ENCODE measurements at places on chromosomes 6 and 20. TPM values are rescaled to one million over a fixed set of nuclear protein-coding genes. Genes with fewer than 3 reads are reported as not detected.

- peak; percentile 92 for DNase-seq
Observed at GRCh38 chr20:57266291-57267157, at the start of gene BMP7. TSS of gene BMP7 (minus strand) at chr20:57266641. CDS start at chr20:57266122, 519 bp downstream.

DNA sequence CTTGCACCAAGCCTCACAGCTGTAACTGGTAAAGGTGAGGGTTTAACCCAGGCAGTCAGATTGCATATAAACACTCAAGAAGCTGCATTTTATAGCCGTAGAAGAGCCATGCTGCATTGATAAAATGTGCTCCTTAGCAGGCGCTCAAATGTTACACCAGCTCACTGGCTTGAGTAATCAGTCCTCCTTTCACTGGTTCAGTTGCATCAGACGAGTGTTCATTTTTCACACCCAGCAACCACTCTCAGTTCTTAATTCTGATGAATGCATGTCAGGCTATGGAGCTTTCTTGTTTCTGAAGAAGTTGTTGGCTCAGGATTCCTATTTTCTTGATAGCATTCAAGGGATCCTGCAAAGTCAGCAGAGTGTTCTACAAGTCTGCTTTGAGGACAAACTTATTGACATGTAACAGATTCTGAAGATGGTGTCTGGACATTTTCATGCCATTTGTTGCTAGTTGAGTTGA lies 198.3 kb downstream of the PLCB1 start:
- DNase-seq, result no peak

DNA sequence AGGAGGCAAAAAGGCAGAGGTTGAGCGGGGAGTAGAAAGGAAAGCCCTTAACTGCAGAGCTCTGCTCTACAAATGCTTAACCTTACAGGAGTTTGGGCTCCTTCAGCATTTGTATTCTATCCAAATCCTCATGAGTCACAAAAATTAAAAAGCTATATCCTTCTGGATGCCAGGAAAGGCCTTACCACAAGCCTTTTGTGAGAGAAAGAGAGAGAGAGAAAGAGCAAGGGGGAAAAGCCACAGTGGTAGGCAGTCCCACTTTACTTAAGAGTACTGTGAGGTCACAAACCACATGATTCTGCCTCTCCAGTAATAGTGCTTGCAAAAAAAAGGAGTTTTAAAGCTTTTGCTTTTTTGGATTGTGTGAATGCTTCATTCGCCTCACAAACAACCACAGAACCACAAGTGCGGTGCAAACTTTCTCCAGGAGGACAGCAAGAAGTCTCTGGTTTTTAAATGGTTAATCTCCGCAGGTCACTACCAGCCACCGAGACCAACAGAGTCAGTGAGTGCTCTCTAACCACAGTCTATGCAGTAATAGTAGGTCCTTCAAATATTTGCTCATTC lies at the start of gene RUNX2:
TSS of gene RUNX2 (plus strand) at position 375 of the 567 bp plus-strand sequence. CDS start 397 bp downstream, outside the sequence.
- DNase-seq, result no peak

DNA sequence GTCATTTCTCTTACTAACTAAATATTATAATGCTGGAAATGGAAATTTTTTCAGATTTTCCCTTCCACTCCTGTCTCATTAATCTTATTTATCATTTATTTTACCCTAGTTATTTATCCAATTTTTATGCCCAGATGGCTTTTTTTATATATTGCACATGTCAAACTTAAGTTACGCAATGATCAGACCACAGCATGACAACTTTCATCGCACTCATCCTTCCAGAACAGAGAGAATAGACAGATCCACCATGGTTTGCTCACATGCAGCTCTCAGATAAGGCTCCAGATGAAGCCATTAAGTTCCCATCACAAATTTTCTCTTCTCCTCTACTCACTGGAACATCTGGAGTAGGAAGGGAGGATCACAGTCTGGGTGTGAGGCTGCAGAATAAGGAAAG lies 48.7 kb downstream of the MAP7 start:
- DNase-seq, result no peak

- DNase-seq, result no peak
Observed at GRCh38 chr20:39524371-39524911, 562.3 kb downstream of the DHX35 start.

GRCh38 chr6:54335871-54336270 lies 27.6 kb downstream of the TINAG start:
- DNase-seq, result no peak

- no peak for DNase-seq
Observed at GRCh38 chr6:170032197-170032596, 258.7 kb downstream of the DLL1 start.

DNA sequence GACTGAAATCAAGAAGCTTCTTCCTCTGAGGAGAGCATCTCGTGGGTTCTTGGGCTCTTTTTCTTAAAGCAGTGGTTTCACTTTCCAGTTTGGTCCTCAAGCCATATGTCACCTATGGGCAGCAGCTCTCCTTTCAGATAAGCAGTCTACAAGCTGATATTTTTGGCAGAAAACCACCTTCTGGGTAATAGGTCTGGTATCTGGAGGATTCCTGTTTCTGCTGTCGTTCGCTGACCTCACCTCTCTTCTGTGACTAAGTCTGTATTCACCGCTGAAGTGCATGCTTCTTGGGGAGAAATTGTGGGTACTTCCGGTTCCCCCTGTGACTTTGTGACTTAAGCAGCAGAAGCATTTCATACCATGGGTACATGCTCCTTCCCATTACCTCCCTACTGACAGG lies 193.6 kb downstream of the EDN1 start:
- DNase-seq, result no peak

DNA sequence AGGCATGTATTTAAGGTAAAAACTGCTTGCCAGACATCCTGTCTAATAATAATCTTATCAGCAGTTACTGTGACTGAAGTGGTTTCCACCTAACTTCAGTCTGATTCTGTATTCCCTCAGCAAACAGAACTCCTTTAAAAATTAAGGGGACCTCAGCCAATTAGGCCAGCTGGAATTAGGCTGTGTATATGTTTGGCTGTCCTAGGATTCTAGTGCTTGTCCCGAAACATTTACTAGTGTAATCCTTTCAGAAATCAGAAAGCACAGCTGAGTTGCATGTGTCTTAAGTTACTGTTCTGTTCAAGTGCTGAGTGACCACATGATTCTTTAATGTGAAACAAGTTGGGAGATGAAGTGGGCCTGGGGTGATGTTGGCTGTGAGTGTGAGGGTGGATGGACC lies 120.9 kb upstream of the SUPT3H start:
- no peak for DNase-seq

DNA sequence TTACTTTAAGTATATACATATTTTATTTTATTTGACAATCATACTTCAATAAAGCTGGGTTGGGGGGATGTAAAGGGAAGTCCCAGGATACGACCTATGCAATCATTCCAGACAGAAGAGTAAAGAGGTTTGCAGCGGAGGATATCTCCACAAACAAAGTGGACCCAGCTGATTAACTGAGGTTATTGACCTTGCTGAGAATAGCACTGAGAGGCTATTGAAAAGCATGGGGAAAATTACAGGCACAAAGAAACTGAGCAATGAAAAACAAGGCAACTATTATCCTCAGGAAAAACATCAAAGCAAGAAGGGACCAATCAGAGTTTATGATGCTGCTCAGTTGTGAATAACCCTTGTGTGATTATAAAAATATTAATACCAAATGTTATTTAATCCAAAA lies 32.6 kb downstream of the SERPINB1 start:
- DNase-seq, result no peak

DNA sequence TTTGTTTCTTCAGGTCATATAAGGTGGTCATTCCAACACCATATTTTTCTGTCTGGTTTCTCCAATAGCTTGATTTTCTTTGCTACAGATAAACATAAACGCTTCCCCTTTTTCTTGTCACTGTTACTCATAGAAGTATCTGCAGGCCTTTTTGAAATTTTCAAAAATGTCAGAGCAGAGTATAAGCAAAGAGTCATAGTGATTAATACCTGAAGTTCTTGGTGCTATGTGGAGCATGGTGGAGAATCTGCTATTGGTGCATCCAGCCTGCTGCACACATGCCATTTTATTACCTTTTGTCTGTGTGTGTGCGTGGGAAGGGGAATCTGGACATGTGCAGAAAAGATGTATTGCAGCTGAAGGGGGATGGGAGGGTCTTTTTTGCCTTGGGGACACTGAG lies 19.7 kb downstream of the STX11 start:
- no peak for DNase-seq

GRCh38 chr6:165753506-165753905 lies 90.5 kb upstream of the PDE10A start:
- no peak for DNase-seq

GRCh38 chr20:38620441-38620840 lies 18.8 kb downstream of the ARHGAP40 start:
- no peak for DNase-seq

- peak; percentile 6 for DNase-seq
Observed at GRCh38 chr6:141077355-141078333, 1055.1 kb upstream of the GJE1 start.

- DNase-seq, result peak; percentile 5
Observed at GRCh38 chr6:55445648-55446204, 118.5 kb downstream of the GFRAL start.

Gene CRNKL1
- total RNA-seq, result 17.1 TPM

Gene LRRN4
- total RNA-seq, result 0.76 TPM

Gene TTK
- 97.9 TPM for total RNA-seq

Measured in H7 (cell line).